ENCODE measurements at places on chromosomes 16 and 17. TPM values are rescaled to one million over a fixed set of nuclear protein-coding genes. Genes with fewer than 3 reads are reported as not detected.

ENDOV gene
- 12.4 TPM for total RNA-seq

KRTAP2-1 gene
- total RNA-seq: not detected

KRTAP4-3 gene
- not detected for total RNA-seq

TMEM88 gene
- 0.18 TPM for total RNA-seq

KRTAP4-5 gene
- total RNA-seq: not detected

SHCBP1 gene
- 28.9 TPM for total RNA-seq

WNK4 gene
- total RNA-seq: 0.45 TPM

VTN gene
- 0.09 TPM for total RNA-seq

TBC1D3G gene
- not detected for total RNA-seq

ELMO3 gene
- 0.33 TPM for total RNA-seq

HASPIN gene
- total RNA-seq: 10.5 TPM

NETO2 gene
- total RNA-seq: 1.7 TPM

GDPD1 gene
- 0.49 TPM for total RNA-seq

PRSS27 gene
- total RNA-seq: 1.3 TPM

MYH13 gene
- total RNA-seq: not detected

ABCA6 gene
- 192 TPM for total RNA-seq

BTBD17 gene
- not detected for total RNA-seq

ATAD5 gene
- total RNA-seq: 10.4 TPM

CBLN1 gene
- not detected for total RNA-seq

TAC4 gene
- total RNA-seq: not detected

ANKRD11 gene
- 66.4 TPM for total RNA-seq

KCNG4 gene
- not detected for total RNA-seq

FOXN1 gene
- total RNA-seq: not detected

HSD17B1 gene
- 4.7 TPM for total RNA-seq

SSTR5 gene
- total RNA-seq: not detected

WNT3 gene
- 0.65 TPM for total RNA-seq

AATK gene
- 0.18 TPM for total RNA-seq

FSCN2 gene
- 1.8 TPM for total RNA-seq

PYDC1 gene
- total RNA-seq: not detected

CRYBA1 gene
- not detected for total RNA-seq

OR1A1 gene
- total RNA-seq: not detected

NACA2 gene
- total RNA-seq: not detected

TMEM106A gene
- 4.3 TPM for total RNA-seq

RND2 gene
- 0.45 TPM for total RNA-seq

HBQ1 gene
- 0.63 TPM for total RNA-seq

KRT27 gene
- not detected for total RNA-seq

RASD1 gene
- not detected for total RNA-seq

OR3A2 gene
- not detected for total RNA-seq

RNF112 gene
- total RNA-seq: 2.3 TPM

TEX14 gene
- total RNA-seq: not detected

CES4A gene
- 2.2 TPM for total RNA-seq

KRT33A gene
- not detected for total RNA-seq

CENPX gene
- 41.8 TPM for total RNA-seq

VMO1 gene
- total RNA-seq: 0.27 TPM

CXCL16 gene
- total RNA-seq: 2.6 TPM

SLC12A3 gene
- total RNA-seq: not detected

WIPI1 gene
- 78.1 TPM for total RNA-seq

TOX3 gene
- not detected for total RNA-seq

RGS11 gene
- 1.2 TPM for total RNA-seq

CMTM2 gene
- total RNA-seq: not detected
